ENCODE measurements at places on chromosomes 4 and X.
A peak's percentile ranks its signal among the peaks of the same experiment; 100 is the strongest.

DNA sequence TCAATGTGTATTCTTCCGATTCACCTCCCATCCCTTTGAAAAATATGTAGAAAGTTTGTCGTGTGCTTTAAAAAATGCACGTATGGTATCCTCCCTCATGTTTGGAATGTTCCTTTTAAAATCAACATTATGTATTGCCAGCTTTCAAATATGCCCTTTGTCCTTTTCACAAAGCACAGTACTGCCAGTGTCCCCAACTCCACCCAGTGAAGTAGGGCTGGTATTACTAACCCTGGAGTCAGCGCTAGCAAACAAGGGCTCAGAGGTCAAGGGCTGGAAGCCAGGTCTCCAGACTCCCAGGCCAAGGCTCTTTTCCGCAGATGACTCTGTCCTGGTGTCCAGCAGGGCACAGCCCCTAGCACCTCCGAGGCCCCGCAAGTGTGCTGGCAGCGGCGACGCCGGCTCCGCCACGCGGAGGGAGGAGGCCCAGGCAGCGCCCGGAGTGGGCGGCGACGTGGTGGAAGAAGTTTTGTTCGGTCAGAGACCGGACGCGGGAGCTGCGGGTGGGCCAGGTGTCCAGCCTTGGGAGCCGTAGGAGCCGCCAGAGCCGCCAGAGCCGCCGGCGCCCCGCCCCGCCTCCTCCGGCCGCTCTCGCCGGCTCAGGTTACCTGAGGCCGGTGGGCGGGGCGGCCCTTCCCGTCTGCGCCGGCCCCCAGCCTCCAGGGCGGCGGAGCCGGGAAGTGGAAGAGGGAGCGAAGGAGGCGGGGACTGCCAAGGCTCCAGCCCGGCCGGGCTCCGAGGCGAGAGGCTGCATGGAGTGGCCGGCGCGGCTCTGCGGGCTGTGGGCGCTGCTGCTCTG, at the start of gene IL13RA1:
TSS of gene IL13RA1 (plus strand) at position 720 of the 799 bp plus-strand sequence. CDS start at position 753, 33 bp downstream.
- DNase-seq, result peak; percentile 84

GRCh38 chr4:74362347-74362746, 2.6 kb upstream of the EREG start:
- no peak for DNase-seq

- peak; percentile 3 for DNase-seq
Observed at GRCh38 chr4:55635741-55636655, at the start of gene NMU. NMU (minus strand) TSS chr4:55636298; CDS start chr4:55636192, 106 bp downstream.

GRCh38 chr4:83230928-83231327, 53.7 kb downstream of the COQ2 start:
- DNase-seq, result no peak

DNA sequence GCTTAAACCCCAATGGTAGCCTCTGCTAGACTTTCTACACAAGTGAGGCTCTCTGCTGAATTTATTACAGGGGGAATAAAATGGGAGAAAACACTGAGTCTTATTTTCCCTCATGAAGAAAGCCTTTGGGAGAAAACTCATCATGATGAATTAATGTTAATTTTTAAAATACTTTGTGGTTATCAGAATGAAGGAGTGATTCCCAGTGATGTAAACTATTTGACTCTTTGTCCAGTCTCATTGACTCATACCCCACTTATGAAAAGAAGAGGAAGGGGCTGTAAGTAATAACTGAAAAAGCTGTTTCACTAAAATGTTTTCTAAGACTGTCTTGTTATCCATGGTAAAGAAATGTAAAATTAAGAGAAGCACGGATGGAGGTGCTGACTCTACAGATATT, 208.8 kb downstream of the GRIA3 start:
- DNase-seq, result peak; percentile 17

DNA sequence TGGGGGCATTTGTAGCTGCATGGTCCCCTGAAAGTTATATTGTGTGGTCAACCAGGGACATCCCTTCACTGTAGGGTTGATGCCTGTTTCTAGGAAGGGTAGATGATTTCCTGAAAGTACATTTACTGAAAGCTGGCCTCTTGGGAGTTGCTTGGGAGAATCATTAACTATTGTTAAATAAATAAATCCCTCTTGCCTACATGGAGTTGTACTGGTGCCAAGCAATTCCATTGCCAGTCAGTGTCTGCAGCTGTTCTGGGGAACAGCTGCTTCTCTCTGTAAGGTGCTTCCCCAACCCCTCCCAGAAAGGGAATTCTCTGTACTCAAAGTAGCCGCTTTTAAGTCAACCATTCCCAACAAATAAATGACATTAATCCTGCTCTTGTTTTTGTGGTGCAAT, 51.1 kb downstream of the C4orf51 start:
- DNase-seq, result peak; percentile 48

DNA sequence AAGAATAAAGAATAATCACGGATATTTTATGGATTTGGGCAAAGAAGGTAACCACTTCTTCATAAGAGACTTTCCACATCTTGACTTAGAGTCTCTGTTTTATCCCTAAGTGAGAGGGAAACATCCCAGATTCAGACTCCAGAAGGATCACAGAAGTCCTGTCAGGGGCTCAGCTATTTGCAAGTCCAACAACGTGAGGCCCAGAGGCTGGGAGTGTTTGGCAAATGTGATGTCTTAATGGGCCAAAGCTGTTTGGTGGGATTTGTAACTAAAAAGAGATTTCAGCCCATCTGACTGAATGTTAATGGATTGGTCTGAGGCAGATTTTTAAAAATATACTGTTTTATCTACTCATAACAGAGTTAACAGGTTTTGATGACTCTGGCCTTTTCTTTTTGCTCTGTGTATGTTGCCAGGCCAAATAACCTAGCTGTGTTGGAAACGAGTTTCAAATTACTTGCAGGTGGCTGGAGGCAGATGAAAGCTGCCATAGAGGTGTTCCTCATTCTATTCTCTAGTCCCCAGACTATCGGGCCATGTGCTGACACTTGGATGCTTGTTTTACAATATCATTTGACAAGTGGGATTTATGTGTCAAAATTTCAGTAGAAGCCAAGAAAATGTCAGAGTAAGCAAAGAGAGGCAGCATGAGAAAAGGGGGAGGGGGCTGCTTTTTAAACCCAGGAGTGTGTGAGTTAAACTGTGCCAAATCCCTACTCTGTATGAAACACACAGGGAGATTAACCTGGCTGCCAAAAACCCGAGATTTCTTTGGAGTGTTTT, 330.9 kb downstream of the DCHS2 start:
- no peak for DNase-seq

- DNase-seq, result no peak
Observed at GRCh38 chrX:153774576-153775292, 6.1 kb upstream of the SRPK3 start.

DNA sequence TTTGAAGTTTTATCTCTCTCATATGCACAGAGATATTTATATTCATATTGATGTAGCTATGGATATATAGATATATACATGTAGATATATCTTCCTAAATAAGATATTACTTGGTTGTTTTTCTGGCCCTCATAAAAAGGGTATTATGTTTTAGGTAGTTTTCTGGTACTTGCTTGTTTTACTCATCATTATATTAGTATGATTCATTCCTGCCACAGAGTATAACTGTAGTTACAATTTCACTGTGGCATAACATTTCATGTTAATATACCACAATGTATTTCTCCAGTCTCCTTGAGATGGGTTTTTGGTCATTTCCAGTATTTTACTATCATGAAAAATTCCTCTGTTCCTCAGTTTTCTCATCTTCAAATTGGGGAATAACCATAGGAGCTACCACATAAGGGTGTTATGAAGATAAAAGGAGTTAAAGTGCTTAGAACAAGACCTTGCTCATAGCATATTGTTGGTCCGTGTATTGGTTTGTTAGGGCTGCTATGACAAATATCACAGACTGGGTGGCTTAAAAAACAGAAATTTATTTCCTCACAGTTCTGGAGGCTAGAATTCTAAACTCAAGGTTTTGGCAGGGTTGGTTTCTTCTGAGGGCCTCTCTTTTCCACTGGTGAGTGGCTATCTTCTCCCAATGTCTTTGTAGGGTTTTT, 129.7 kb downstream of the TMEM164 start:
- no peak for DNase-seq
